AG09319 (cell line): ENCODE measurements at places on chromosomes 4 and X.

GRCh38 chr4:22764183-22764582 is 71.4 kb downstream of the GBA3 start:
- no peak for DNase-seq

GRCh38 chr4:7159923-7160322 is 32.4 kb upstream of the SORCS2 start:
- DNase-seq = no peak

DNA sequence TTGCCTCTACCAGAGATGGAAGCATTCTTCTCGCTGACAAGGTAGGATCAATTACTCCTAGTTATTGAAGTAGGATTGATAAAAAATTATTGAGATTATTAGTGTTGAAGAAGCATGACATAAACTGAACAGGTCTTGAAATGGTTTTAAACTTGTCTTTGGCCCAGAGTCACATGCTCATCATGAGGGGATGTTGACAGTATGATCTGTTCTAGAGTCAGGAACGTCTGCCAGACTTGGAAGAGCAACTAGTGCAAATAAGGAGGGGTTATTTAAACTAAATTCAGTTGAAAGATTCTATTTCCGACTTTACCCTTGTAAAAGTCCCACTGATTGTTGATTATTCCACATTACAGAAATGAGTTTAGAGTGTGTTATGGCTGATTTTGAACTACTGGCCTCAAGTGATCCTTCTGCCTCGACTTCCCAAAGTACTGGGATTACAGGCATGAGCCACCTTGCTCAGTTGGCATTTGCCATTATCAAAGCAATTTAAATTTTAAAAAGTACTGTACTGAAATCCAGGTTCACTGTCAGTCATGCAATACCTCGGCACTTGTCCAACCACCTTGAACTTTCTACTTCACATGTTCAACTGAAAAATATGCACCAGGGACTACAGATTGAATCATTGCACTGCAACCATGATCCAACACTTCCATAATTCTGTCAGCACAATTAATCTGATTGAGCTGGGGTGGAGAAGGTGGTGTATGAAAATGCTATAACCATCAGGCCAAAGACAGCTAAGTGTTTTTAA is 19.7 kb downstream of the FABP2 start:
- no peak for DNase-seq

DNA sequence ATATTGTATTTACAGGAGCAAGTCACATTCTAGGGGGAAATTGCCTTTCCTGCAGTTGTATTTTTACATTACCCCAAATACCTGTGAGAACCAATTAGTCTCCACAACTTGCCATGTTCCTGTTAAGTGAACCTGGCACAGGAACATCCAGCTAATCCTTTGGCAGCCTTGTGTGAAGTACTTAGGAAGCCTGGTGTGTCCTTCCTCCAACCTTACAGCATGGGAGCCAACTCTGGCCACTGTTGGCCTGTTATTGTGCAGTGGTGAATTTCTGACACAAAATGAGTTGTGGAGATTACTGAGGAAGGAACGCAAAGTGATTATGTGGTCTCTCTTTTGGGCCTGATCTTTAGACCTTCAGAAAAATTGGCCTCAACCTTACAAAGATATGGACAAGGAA is 238.0 kb upstream of the PITX2 start:
- no peak for DNase-seq

DNA sequence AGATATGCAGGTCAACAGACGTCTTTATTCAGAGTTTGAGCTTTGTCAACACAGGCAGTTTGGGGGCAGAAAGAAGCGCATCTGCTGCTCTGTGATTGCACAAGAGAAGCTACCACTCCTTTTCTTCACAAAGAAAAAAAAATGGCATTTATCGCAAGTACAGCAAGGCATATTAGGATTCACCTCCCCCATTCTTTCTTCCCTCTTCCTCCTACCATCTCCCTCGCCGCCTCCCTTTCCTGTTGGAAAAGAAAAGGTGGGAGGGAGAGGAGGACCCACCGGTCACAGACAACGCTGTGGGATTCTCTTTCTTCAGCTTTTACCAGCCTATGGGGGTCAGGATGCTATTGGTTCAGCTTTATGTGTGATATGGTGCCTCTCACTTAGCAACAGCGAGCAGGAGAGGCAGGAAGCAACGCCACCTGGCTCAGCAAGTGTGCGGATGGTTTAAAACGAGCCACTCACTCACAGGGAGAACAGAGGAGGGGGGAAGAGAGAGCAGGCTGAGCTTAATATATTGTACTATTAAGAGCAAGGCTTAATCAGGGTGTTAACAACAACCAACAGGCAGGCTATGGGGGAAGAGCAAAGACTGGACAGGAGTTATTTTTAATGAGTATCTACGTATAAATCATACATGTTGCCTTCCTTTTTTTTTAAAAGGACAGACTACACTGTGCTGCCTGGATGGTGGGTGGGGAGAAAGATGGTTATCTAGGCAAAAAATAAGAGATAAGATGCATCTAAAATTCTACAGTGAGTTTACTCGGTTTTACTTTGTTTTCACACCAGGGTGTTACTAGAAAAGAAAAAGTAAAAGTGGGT is 104.7 kb downstream of the MAML3 start:
- no peak for DNase-seq

- no peak for DNase-seq
These were observed 165.8 kb upstream of the CYSLTR1 start for GRCh38 chrX:78493180-78493579.

DNA sequence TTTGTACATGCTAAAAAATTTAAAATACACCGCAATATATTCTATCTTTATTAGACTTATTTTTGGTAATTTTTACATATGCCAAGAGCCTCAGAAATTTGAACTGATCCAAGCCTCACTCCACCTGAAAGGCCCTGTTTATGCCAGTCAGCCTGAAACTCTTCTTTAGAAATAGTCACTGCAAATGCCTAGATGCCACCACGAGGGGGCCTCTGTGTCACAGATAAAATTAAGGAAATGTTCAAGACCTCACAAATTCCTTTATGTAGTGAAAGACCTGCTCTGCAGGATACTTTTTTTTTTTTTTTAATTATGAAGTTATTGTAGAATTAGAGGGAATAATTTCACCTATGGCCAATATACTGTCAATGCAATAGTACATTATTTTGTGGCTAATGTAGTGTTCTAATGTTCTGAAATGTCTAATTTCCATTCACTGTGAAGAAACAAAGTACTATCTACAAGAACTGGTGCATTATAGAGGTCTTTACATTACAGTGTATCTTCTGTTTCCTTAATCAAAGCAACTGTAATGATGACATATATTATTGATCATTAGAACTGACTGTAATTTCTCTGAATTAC is 69.8 kb downstream of the DTHD1 start:
- DNase-seq = no peak

GRCh38 chr4:3285558-3286334 is 7.1 kb upstream of the RGS12 start:
- DNase-seq = peak; percentile 54

GRCh38 chrX:14802943-14803710 is 69.7 kb downstream of the FANCB start:
- DNase-seq = peak; percentile 67

GRCh38 chr4:128653527-128654444 is 155.7 kb upstream of the JADE1 start:
- no peak for DNase-seq

DNA sequence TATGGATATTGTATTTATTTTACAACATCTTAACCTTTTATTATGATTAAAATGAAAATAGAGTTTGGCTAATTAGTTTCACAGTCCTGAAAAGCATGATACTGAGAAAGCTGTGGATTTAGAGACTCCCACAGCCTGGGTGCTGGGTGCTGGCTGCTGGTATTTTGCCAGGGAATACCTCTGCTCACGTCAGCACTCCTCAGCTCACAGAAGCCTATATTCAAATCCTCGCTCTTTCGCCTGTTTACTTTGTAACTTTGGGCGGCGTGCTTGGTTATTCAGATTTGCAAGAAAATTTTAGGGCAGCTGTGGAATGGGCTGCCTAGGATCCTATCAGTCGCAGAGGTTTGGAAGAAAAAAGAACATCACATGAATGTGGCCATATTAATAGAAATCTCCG is 261.8 kb downstream of the DCTD start:
- no peak for DNase-seq

- no peak for DNase-seq
These were observed 250.4 kb upstream of the JADE1 start for GRCh38 chr4:128558896-128559679.

GRCh38 chr4:77619408-77619807 is 13.8 kb downstream of the CXCL13 start:
- no peak for DNase-seq

DNA sequence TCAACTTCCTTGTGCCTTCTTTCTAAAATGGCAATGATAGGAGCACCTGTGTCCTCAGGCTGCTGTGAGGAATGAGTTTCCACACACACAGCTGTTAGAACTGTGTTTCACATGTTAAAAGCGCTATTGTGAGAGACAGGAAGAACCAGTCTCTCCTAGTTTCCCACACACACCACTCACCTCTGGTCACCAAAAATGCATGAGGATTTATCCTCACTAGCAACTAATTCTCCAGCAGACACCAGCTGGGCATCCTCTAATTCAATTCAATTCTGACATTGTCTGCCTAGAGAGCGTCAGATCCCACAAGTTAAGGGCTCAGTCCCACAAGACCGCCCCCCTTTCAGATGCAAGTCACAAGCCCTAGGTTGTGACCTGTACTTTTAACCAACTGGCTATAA is 29.0 kb upstream of the SLC2A9 start:
- DNase-seq = no peak

DNA sequence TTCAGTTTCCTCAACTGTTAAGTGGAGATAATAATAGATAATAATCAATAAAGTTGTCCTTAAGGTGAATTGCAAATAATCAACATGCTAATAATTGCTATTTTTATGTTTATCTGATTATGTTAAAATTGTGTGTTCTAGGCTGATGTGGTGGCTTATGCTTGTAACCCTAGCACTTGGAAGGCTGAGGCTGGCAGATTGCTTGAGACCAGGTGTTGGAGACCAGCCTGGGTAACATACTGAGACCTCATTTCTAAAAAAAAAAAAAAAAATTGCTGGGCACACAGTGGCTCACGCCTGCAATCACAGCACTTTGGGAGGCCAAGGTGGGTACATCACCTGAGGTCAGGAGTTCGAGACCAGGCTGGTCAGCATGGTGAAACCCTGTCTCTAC is 175.2 kb downstream of the GC start:
- no peak for DNase-seq

- DNase-seq = no peak
These were observed 60.4 kb downstream of the SLC30A9 start for GRCh38 chr4:42050516-42051249.

- DNase-seq = no peak
These were observed 922.0 kb downstream of the NLGN4X start for GRCh38 chrX:5306654-5307121.

DNA sequence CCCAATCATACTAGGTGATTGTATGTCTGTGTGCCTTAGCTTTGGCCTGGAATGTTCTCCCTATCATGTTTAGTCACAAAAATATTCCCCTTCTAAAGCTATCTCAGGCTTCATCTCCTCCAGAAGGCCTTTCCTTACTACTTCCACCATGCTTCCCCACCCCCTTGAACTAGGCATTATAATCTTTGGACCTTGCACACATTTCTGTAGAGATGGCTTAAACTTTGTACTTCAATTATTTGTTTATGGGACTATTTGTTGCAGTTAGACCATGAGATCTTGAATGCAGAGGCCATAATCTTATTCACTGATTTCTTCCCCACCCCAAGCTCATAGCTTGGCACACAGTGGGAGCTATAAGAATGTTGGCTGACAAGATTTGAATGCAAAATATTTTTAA is 262.0 kb upstream of the EDA2R start:
- no peak for DNase-seq

- DNase-seq = no peak
These were observed 36.3 kb upstream of the PARM1 start for GRCh38 chr4:74896595-74896994.

DNA sequence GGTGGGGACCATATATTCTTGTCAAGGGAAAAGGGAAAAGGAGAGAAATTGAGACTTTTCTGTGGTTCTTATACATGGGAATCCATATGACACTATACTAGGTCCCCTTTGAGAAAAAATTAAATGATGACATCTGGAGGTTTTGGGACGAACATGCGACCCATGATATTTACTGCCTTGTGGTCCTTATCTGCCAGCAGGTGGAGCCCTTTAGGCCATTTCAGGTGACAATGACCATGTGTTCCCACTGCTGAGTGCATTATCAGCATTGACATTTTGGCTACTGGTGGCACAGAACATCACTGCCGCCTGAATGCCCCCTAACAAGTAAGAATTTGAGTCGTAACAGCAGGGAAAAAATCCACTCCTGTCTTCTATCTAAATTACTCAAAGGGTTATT is 843.4 kb downstream of the FSTL5 start:
- DNase-seq = no peak

- DNase-seq = no peak
These were observed 668.7 kb upstream of the CPEB2 start for GRCh38 chr4:14333616-14334015.

DNA sequence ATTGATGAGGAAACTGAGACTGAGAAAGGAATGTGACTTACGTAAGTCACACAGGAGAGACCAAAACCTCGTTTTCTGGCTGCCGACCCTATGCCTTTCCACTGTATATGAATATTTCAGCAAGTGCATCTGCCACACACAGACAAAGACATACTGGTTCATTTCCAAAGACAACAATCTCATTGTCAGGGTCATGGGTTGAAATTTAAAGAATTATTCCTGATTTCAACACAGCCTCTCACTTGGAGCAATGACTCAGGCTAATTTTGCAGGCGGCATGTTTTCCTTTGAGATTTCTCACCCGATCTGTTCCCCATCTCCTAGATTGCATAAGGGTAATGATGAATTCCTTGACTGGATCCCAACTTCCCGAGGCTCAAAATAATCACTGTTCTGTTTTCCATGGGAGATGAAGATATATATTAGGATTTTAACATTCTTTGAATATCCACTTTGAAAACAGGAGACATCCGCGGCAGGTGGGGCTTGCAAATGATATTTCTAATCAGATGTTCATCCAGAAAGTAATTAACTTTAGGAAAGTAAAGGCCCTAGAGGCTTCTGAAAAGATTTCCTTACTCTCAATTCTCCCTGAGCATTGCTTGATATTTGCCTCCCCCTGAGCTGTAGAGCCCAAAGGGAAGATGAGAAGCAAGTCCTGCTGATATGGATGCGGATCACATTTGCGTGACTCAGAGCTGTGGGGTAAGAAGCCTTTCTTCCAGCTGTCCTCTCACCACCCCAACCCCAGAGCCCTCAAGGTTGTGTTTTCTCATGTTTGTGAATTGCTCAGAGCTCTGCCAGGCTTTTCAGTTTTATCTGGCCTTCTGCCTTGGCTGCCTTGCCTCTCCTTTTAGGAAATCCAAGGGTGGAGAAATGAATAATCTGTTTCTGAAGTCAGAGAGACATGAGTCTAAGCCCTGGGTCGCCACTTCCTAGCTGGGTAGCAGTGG is 361.1 kb upstream of the BOD1L1 start:
- DNase-seq = peak; percentile 86
